ENCODE measurements at places on chromosomes 13 and 19. TPM values are rescaled to one million over a fixed set of nuclear protein-coding genes. Genes with fewer than 3 reads are reported as not detected.

IZUMO2 gene
- not detected for total RNA-seq

ZNF878 gene
- not detected for total RNA-seq

ZFP36 gene
- total RNA-seq = 152 TPM

C19orf33 gene
- not detected for total RNA-seq

ACTMAP gene
- total RNA-seq = 5.5 TPM

FFAR3 gene
- total RNA-seq = not detected

KLF1 gene
- total RNA-seq = not detected

ODAD3 gene
- total RNA-seq = not detected

ZNF468 gene
- total RNA-seq = 25.7 TPM

ZNF493 gene
- total RNA-seq = 61.7 TPM

NEK5 gene
- not detected for total RNA-seq

SELENOV gene
- total RNA-seq = not detected

RNF113B gene
- total RNA-seq = not detected

ZNF208 gene
- total RNA-seq = 9.7 TPM

ZNF723 gene
- not detected for total RNA-seq

SMARCA4 gene
- 94.2 TPM for total RNA-seq

ADAMTSL5 gene
- total RNA-seq = 2.4 TPM

TMIGD2 gene
- total RNA-seq = 6.9 TPM

OR7E24 gene
- total RNA-seq = not detected

FAM216B gene
- total RNA-seq = not detected

SEMA6B gene
- total RNA-seq = 2.4 TPM

STOML3 gene
- not detected for total RNA-seq
